ENCODE measurements at places on chromosomes 2 and 18.

DNA sequence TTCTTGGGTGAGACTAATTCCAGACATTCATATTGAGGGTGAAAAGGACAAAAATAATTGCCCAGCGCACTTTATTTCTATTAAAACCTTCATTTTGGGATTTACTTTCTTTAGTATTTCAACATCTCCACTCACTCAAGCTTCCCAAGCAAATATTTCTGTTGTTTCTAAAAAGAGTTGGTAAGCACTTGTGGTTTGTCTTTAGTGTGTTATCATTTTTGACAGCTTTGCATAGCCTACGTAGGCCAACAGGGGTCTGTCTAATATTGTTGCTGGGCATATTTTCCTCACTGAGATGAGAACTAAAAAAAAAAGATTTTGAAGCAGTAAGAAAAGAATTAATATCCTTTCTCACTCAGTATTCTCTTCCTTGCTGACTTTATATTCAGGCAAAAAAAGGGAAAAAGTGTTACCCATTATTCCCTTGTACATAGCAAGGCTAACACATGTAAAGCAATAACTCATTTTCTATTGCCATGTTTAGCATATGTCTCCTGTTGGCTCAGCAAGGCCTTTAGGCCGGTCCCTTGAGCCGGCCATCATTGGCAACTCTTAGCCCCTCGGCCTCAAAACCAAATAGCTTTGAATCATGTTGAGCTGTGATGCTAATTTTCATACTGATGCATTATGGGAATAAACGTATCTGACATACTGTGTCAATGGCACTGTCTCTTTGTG, 494.2 kb downstream of the ARHGAP15 start:
- DNase-seq: no peak

DNA sequence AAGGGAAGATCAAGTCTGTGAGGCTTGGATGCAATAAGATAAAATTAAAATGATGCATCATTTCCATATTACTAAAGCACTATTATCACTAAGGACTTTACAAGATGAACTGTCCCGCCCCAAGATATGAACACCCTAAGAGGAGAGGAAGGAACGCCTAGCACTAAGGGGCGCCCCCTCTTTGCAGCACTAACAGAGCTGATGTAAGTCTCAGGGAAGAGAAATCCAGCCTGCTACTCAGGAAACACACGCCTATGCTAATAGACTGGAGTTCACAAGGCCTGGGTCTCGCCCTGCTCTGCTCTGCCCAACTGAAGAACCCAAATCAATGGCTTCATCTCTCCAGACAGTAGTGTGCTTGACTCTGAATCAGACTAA, 6.1 kb downstream of the INO80C start:
- DNase-seq: peak; percentile 35

GRCh38 chr2:102086150-102086872, 56.2 kb upstream of the IL1R1 start:
- no peak for DNase-seq

DNA sequence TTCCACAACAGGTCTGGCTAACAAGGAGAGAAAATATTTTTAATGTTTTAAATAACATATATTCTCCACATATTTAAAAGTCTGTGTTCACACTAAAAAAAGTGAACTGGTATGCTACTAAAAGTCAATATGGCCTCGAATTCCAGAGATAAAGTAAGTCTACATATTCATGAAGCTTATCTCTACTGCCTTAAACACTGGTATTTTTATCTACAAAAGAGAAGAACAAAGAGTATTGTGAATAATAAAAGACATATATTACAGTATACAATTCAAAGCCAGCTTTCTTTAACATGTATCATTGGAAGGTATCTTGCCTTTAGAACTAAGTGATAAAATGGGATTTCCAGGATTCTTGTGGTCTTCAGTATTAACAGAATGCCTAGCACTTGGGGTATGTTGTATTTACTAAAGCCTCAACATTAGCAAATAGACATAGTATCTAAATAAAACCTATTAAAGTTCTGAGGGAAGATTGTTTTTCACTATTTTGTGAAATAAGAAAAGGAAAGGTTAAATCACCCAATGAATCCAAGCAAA, 302.8 kb upstream of the CCDC68 start:
- no peak for DNase-seq

- no peak for DNase-seq
Measured at GRCh38 chr2:185208261-185208660, 530.3 kb upstream of the FSIP2 start.

- no peak for DNase-seq
Measured at GRCh38 chr2:42879913-42880737, 87.7 kb upstream of the HAAO start.

- DNase-seq: no peak
Measured at GRCh38 chr2:108267101-108267500, 21.6 kb upstream of the SULT1C2 start.
